ENCODE measurements at places on chromosomes 16 and 17. TPM values are rescaled to one million over a fixed set of nuclear protein-coding genes. Genes with fewer than 3 reads are reported as not detected.

The SUMO2 gene
- 109 TPM for total RNA-seq

The KRT27 gene
- not detected for total RNA-seq

The ADAD2 gene
- not detected for total RNA-seq

The OR1A1 gene
- not detected for total RNA-seq

The MYL11 gene
- not detected for total RNA-seq

The CNTNAP4 gene
- total RNA-seq, result 1.1 TPM

The PLXDC1 gene
- total RNA-seq, result 25.0 TPM

The KRTAP4-9 gene
- total RNA-seq, result not detected

The ZNF423 gene
- total RNA-seq, result 14.5 TPM

The CASKIN1 gene
- 15.5 TPM for total RNA-seq

The RASD1 gene
- total RNA-seq, result 28.4 TPM

The CCL8 gene
- total RNA-seq, result not detected

The ZSCAN10 gene
- 0.78 TPM for total RNA-seq

The VAT1 gene
- 312 TPM for total RNA-seq

The CTU2 gene
- 9.3 TPM for total RNA-seq

The PIK3R6 gene
- not detected for total RNA-seq

The FAM20A gene
- 15.9 TPM for total RNA-seq

The MT1M gene
- total RNA-seq, result not detected

The ITGAL gene
- not detected for total RNA-seq

The SLC35G3 gene
- total RNA-seq, result not detected

The MC1R gene
- total RNA-seq, result 7.2 TPM

The DRC3 gene
- 0.18 TPM for total RNA-seq

The SLC13A2 gene
- not detected for total RNA-seq

The MPP3 gene
- 7.4 TPM for total RNA-seq

The MYH3 gene
- 1.3 TPM for total RNA-seq

The NHLRC4 gene
- total RNA-seq, result 3.9 TPM

The PSMC5 gene
- total RNA-seq, result 57.7 TPM

The KRT28 gene
- total RNA-seq, result not detected

The DYNLRB2 gene
- total RNA-seq, result not detected

The SSTR5 gene
- not detected for total RNA-seq

The GNAO1 gene
- 2.7 TPM for total RNA-seq

The CDH15 gene
- total RNA-seq, result 0.92 TPM

The USP43 gene
- 2.8 TPM for total RNA-seq

The ESRP2 gene
- total RNA-seq, result 2.8 TPM

The ARL17B gene
- total RNA-seq, result 20.5 TPM

The IL34 gene
- total RNA-seq, result not detected

The TNS4 gene
- total RNA-seq, result not detected
